ENCODE measurements at places on chromosomes 2 and 18.

- no peak for DNase-seq
These were observed at the start of gene TFPI for GRCh38 chr2:187554011-187554703. Gene TFPI (minus strand): TSS chr2:187554435. CDS start chr2:187503768, 50,667 bp downstream.

- no peak for DNase-seq
These were observed 5.1 kb downstream of the FIGLA start for GRCh38 chr2:70785137-70785911.

GRCh38 chr2:23468474-23469141 is 83.6 kb downstream of the KLHL29 start:
- DNase-seq, result no peak

DNA sequence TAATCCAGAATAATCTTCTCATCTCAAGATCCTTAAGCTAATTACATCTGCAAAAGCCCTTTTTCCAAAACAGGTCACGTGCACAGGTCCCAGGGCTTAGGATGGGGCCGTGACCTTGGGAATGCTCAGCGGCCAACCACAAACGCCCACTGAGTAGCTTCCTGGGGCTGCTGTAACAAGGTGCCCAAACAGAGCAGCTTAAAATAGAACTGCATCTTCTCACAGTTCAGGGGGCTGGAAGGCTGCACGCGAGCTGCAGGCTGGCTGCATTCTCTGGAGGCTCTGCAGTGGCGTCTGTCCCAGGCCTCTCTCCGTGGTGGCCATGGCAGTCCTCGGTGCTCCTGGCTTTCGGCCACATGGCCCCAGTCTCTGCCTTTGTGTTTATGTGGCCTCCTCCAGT is 31.9 kb downstream of the ADI1 start:
- DNase-seq, result no peak

GRCh38 chr2:62432407-62432806 is 73.6 kb downstream of the TMEM17 start:
- no peak for DNase-seq

DNA sequence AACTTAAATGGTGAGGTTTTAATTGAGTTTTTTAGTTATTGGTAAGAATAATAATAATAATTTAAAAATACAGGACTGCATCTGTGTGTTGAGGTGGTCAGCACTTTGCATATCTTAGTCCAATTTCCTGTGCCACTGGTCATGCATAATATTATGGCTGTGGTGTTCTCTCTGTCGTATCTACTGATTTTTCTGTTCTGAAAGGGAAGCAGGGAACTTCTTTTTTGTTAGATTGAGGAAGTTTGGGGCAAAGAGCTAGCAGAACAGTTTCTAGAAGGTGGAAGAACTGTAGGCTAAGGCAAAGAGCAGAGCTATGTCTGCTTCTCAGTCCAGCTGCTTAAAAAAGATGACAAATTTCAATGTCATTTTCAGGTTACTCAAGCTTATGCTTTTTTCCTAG is 74.3 kb downstream of the XRCC5 start:
- DNase-seq, result no peak

DNA sequence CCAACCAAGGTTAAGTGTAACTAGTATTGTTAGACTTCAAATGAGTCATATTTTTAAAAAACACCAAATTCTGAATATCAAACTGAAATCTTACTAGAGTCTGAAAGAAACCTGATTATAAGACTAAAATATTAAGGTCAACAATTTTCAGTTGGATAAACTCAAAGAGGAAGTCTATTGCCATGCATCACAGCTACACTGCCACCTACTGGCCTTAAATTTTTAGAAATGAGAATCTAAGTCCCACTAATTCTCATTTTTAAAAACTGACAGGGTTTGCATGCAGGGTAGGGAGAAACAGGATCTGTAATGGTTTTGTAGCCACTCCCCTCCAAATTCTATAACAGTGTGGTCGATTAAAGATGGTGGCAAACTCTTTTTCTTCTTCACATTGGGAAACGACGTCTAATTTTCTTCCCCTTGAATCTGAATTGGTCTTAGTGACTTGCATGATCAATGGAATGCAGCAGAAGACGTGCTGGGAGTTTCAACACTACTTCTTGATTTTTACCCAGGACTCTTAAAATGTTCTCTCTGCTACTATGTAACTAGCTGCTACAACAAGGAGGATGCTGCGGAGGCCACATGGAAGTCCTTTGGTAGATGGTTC is 176.1 kb upstream of the SESTD1 start:
- DNase-seq, result no peak

DNA sequence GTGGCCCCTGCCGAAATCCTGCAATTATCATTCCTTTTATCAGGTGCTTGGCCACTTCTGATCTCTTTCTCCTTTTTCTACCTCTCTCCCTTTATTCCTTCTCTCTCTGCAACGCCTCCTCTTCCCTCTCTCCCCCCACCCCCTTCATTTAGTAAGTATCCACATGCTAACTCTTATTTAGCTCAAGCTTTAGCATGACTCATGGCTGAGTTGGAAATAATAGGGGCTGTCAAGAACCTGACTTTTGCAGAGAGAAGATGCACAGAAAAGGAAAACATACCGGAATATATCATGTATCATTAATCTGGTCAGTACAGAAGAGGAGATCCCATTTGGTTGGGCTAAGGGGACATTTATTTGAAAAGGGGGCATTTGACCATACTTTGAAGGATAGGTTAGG is 33.1 kb downstream of the FAM171B start:
- no peak for DNase-seq

GRCh38 chr18:61413396-61413795 is 80.2 kb downstream of the CDH20 start:
- DNase-seq, result no peak

DNA sequence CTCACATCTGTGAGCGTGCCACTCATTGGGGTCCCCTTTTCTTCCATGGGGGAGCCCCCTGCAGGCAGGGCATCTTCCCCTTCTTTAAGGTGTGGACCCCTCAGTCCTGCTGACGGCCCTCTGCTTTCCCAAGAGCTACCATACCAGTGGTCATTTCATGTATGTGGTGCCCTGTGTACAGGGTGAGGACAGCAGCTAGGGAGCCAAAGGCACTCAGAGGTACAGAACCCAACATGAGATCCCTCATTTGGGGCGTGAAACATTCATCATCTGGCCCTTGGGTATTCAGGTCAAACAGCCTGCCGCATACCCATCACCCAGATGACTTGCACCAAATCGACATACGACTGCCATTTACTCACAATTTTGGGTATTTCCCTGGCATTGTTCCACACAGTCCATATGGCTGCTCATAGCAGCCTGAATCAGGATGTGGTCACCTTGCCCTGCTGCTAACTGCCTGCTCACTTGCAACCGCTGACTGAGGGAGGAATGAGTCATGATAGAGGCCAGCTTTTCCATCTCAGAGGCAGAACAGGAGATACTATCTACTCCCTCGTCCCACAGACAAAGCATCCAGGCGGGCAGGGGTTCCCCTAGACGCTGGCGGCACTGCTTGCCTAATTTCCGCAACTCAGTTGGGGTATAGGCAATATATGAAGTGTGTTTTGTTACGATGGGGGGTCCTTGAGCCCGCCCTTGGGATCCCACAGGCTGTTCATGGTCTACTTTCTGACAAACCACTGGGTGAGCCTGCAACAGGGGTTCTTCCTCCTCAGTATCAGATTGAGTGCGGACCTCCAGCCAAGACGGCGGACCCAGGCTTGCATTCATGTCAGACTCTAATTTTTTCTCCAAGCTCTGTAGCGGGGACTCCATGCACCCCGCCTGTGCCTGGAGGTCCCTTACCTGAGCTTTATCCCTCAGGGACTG is 228.6 kb downstream of the SATB2 start:
- peak; percentile 92 for DNase-seq

- peak; percentile 63 for DNase-seq
These were observed 278.0 kb downstream of the NEDD4L start for GRCh38 chr18:58321986-58322385.

- no peak for DNase-seq
These were observed at the start of gene SCYGR4 for GRCh38 chr2:227617316-227618230. Gene SCYGR4 (plus strand): TSS chr2:227617498. CDS start chr2:227617498, 0 bp downstream.

GRCh38 chr2:237603718-237604362 is 13.3 kb upstream of the RAB17 start:
- DNase-seq, result no peak

DNA sequence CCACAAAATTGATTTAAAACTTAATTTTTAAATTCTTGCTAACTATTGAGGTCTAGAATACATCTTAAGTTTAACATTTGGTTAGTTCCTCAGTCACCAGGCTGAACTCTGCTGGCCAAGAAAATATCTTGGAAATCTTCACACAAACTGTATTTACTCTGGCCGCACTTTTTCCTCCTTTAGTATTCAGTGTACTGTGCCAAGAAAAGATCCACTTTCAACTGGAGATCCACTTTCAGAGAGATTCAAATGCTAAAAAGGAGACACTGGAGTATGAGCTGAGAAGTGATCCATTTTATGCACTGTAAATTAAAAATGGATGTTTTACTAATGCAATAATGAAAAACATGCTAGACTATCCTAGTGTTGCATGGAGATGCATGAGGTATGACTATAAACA is 98.1 kb downstream of the ANTXR1 start:
- DNase-seq, result no peak

DNA sequence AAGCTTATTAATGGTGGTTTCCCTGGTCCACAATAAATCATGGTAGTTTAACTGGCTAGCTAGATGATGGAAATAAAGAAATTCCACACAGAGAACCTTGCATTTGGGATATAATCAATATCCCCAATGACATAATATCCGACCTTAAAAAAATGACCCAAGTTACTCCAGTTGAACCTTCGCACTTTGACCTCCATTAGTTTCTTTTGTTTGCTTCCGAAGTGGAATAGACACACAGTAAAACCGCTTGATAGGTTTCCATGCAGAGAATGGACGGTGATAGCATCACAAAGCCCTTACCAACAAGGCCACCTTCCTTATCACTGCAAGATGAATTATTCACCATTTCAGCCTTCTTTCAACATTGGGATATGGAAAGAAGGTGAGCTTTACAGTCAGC is 1966.1 kb upstream of the CELF4 start:
- DNase-seq, result no peak

DNA sequence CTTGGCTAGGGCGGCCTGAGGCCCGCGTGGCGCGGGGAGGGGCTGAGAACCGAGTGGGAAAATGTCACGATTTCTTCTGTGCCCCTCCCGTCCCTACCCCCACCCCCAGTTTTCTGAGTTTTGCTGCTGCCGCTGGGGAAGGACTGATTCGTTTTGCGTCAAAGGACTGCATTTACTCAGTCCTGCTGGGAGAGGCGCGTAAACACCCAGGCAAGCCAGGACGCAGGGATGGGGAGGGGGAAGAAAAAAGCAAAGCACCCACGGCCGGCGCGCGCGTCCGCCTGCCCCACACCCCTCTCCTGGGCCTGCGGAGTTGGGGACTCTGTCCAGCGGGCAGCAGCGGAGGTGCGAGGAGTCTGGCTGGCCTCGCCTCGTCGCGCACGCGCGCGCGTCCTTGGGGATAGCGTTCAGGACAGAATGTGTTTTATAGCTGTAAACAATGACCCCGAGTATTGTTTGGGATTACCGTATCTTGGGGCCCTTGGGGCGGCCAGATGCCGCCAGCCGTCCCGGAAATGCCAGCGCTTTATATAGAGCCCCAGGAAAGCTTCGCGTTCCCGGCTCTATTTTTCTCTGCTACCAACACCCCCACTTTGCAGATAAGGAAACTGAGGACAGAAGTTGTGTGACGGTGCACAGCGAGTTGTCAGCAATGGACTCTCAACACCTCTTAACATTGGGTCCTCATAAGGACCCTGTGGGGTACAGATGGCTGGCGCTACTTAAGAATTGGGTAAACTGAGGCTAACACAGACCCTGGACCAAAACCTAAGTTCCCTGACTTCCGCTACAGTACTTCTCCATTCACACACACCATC is 1.7 kb upstream of the FOSL2 start:
- DNase-seq, result no peak

- no peak for DNase-seq
These were observed 292.6 kb downstream of the PLCL1 start for GRCh38 chr2:198096965-198097364.

DNA sequence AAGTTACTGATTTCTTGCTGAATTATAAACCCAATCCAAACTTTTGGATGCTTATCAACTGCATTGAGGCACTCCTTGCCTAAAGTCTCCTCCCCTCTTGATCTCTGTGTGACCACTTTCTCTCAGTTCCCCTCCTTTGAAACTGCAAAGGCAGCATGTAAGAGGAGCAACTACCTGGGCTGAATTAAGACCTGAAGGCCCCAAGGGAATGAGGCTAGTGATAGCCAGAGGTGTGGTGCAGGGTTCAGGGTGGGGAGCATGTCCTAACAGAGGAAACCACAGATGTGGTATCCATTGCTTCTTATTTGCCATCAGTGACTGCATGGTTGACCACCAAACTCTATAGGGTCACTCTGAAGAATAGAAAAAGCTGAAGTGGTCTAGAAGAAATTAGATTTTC is 557.9 kb downstream of the TNS1 start:
- DNase-seq, result no peak

DNA sequence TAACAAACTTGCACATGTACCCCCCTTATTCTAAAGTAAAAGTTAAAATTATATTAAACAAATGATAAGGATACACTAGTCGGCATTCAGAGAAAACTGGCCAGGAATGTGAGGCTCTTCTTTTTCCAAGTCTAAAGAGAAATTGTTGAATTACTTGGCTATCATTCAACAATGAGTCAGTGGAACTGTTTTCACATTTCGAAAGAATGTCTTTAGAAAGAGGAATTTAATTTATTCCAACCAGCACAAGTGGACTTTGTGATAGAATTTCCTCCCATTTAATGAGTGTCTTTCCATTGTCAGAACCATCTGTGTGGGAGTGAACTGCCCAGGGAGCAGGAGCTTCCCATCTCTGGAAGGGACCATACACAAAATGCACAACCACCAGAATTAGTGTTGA is 792.2 kb downstream of the EPHA4 start:
- peak; percentile 54 for DNase-seq

DNA sequence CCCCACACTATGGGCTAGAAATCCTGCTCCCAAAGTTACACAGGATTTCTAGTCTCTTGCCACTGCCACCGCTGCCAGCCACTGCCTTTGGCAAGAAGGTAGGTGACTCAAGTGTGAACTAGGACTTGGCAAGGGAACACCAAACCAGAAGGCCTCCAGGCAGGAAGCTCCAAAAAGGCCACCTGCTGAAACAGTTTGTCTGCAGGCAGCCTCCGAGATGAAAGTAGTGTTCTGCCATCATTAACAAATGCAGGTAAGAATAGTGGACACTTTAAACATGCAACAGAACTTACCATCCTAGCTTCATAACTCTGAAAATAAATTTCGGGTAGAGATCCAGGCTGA is 3.9 kb downstream of the ANKRD44 start:
- no peak for DNase-seq

DNA sequence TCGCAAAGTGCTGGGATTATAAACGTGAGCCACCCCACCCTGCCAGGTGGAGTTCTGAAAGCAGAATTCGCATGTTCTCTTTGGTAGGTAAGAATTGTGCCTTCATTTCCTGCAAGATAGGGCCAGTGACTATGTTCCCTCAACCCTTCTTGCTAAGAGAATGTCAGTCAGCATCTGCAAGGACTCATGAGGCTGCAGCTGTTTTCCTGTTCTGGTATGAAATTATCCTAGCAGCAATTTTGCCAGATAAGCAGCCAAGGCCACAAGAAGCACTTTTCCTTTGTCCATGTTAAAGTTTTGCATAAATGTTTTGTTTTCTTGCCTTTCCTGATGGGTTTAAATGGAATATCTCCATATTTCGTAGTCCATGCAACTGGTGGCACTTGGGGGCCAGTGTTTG is 6.8 kb upstream of the ARHGAP28 start:
- no peak for DNase-seq

GRCh38 chr2:148885988-148886387 is 11.0 kb downstream of the KIF5C start:
- DNase-seq, result no peak

All from AG09309 (cell line).